ENCODE measurements at places on chromosomes 2 and 18.

DNA sequence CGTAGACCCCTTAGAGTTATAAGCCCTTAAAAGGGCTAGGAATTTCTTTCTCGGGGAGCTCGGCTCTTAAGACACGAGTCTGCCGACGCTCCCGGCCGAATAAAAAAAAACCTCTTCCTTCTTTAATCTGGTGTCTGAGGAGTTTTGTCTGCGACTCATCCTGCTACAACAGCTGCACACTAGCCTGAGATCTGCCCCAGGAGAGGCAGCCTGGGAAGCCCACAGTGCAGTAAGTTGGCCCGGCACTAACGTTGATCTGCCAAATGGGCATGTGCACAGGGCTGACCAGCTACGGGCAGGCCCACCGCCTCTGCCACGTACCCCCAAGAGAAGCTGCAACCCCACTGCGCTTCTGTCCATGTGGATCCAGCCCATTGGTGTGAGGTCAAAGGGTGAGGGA is 8.4 kb upstream of the LIMS2 start:
- DNase-seq, result no peak
- H3K4me3 ChIP-seq, result no peak overlapping the region
- no peaks in the 10 kb centered on the region for H3K36me3 ChIP-seq
- no peak overlapping the region for H3K27ac ChIP-seq
- H3K4me1 ChIP-seq, result no peaks in the 10 kb centered on the region
- H3K27me3 ChIP-seq, result peaks cover 10% of the 10 kb centered on the region

GRCh38 chr2:38598991-38599295 is 3.8 kb downstream of the HNRNPLL start:
- H3K27ac ChIP-seq, result peak overlapping the region; percentile 93
- H3K27me3 ChIP-seq, result no peaks in the 10 kb centered on the region
- H3K36me3 ChIP-seq, result peaks cover 55% of the 10 kb centered on the region

DNA sequence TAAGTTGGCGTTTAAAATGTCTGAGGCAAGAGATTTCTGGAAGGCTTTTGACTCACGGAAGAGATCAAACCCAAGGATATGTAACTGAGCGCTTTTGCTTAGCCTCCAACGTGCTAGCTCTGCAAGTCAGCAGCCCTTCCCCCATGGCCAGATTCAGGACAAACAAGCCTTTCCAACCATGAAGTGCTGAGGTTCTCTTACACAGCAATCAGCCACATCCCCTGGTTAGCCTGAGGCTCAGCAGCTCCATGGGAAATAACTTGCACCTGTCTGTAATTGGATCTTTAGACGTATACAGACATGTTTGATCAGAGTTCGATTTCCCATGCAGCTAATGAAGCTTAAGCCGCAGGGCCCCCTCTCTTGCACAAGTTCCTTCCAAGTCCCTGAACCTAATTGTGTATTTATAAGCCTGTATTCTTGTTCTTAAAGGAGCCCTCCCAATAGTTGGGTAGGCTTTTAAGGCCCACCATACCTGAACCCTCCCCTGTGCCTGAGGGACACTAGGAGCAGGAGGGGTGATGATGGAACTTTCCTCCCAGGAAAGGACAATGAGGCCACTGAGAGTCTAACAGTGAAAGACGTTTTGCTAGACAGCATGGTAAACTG is 2.1 kb upstream of the TMEM131 start:
- H3K27ac ChIP-seq, result no peak overlapping the region
- peaks cover 24% of the 10 kb centered on the region for H3K4me1 ChIP-seq
- H3K27me3 ChIP-seq, result no peaks in the 10 kb centered on the region
- H3K36me3 ChIP-seq, result peaks cover 4% of the 10 kb centered on the region

- no peak overlapping the region for H3K4me3 ChIP-seq
- DNase-seq, result no peak
- no peaks in the 10 kb centered on the region for H3K36me3 ChIP-seq
- H3K27me3 ChIP-seq, result no peaks in the 10 kb centered on the region
Observed at GRCh38 chr2:49827366-49827765, 673.1 kb upstream of the FSHR start.

DNA sequence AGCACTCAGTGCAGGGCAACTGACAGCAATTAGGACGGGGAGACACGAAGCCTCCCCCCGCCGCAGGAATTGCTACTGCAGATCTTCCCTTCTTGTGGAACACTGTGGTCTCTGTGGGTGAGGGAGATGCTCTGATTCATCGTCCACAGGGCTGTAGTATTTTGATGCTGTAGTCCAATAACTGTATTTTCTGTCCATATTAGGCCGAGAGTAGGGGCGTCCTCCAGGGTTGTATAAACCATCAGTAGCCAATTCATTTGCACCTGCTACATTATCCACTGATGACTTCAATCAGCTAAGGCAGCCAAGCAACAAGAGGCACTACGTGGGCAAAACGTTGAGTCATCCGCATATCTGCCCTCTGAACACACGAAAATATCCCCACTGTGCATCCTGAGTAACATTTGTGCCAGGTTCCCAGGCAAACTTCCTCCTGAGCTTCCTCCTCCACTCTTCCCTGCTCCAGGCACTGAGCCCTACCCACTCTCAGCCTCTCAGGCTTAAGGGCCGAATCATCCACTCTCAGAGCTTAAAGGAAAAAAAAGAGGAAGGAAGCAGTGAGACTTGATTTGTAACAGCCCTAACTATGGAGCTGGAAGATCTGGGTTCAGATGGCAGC is 62.1 kb downstream of the LBH start:
- no peaks in the 10 kb centered on the region for H3K27me3 ChIP-seq
- H3K36me3 ChIP-seq, result no peaks in the 10 kb centered on the region
- H3K27ac ChIP-seq, result no peak overlapping the region
- H3K4me1 ChIP-seq, result peaks cover 29% of the 10 kb centered on the region

DNA sequence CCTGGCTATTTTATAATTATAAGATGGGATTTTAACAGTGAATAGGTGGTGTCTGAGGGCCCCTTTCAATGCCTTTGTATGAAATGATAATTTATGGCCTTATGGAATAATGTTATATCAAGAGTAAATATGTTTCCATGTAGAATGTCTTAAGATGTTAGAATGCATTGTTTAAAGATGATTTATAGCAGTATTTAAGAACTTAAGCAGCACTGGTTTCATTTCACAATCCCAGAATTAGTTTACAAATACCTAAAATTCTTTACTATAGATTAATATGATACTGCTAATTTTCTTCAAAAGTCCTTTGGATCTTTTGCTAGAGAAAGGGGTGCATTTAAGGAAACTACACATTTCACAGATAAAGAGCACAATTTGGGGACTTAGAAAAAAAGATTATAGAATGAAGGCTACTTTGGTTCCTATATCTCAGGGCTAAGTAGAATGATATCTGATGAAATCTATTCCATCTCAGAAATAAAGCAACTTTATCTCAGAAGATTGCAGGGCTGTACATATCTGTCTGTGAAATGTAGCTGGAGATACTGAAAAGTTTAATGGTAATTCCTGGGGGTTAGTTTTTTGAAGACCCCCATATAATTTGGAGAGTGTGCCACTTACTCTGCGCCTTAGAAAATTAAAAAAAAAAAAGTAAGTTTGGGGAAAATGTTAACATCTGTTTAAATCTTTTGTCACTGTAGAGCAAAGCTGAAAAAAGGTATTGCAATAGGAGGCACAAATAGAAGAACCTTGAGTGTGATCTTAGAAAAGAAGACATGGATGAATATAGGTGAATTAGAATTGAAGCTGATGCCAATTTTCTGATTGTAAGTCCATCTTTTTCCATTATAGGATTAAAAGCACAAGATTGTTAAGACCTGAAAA is 123.4 kb downstream of the GULP1 start:
- H3K27ac ChIP-seq, result no peak overlapping the region
- H3K36me3 ChIP-seq, result no peaks in the 10 kb centered on the region
- H3K27me3 ChIP-seq, result no peaks in the 10 kb centered on the region
- H3K4me3 ChIP-seq, result no peak overlapping the region
- H3K4me1 ChIP-seq, result no peaks in the 10 kb centered on the region

- H3K4me1 ChIP-seq, result no peaks in the 10 kb centered on the region
- peaks cover 14% of the 10 kb centered on the region for H3K27me3 ChIP-seq
- DNase-seq, result no peak
- H3K4me3 ChIP-seq, result no peak overlapping the region
- no peaks in the 10 kb centered on the region for H3K36me3 ChIP-seq
Observed at GRCh38 chr2:204255526-204255925, 289.7 kb upstream of the PARD3B start.

DNA sequence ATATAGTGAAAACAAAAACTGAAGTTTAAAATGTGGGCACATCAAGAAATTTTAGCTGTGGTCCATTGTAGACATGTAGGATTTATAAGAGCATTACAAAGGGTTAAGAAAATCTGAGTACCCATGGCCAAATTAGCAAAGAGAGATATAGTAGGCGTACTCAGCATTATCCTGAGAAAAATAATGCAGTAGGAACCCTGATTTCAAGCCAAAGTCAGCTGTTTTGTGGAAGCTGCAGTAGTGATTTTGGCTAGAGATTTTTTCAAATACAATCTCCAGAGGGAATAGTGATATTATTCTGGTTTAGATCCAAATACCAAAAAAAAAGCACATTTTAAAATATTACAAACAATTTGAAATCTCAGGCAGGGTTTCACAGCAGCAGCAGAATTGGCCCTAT is 450.9 kb downstream of the FBXO15 start:
- H3K27ac ChIP-seq, result no peak overlapping the region
- H3K4me1 ChIP-seq, result no peaks in the 10 kb centered on the region
- no peak for DNase-seq
- no peak overlapping the region for H3K4me3 ChIP-seq
- no peaks in the 10 kb centered on the region for H3K27me3 ChIP-seq

DNA sequence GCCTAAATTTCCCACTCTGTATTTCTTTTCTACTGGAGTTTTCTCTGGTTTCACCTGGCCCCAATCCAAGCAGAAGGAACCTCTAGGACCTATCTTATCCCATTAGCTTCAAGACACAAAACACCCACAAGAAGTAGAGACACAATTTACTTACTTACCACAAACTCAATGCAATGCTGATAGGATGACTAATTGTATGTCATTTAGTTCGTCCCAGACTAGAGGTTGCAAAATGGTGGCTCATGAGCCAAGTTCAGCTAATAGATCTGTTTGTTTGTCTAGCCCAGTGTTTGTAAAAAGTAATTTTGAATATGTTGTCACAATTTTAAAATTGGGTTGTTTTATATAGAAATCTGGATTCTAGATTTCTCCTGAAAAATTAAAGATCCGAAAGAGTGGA is 34.7 kb upstream of the ZSWIM2 start:
- no peaks in the 10 kb centered on the region for H3K27me3 ChIP-seq
- H3K4me1 ChIP-seq, result no peaks in the 10 kb centered on the region
- no peak overlapping the region for H3K4me3 ChIP-seq
- no peak overlapping the region for H3K27ac ChIP-seq

DNA sequence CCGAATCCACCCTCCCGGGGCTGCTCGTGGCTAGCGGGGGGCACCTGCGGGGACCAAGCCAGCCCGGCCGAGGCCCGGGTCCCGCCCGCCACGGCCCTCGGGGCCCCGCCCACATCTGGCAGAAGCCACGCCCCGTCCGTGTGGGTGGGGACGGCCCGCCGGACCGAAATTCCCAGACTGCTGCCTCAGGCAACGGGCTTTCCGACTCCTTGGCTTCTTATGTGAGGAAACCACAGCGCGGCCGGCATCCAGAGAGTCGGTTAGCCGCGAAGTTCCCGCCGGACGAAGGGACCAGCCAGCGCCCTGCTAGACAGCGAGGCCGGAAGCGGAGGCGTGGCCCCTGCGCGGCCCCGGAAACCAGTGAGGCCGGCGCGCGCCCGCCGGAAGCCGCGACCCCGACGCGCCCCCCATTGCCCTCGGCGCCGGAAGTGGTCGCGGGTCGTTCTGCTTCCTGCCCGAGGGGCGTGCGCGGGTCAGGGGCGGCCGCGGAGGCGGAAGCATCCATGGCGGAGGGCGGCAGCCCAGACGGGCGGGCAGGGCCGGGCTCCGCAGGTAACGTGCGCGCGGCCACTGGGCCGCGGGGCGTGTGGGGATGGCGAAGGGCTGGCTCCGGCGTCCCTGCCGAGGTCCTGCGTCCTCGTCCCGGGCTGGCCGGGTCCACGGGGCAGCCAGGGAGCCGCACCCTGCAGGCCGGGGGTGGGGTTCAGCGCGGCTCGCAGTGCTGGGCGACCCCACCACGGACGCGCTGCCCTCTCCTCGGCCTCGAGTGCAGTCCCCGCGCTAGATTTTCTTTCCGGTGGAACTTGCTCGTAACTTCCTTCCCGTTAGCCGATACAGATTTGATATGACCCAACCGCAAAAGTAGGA is at the start of gene ASB1:
TSS of gene ASB1 (plus strand) at position 360 of the 867 bp plus-strand sequence. CDS start at position 504, 144 bp downstream.
- H3K4me3 ChIP-seq, result peak within 1 kb of the TSS; percentile 93
- H3K36me3 ChIP-seq, result peaks cover 41% of the 10 kb centered on the region
- H3K4me1 ChIP-seq, result peaks cover 49% of the 10 kb centered on the region
- peak; percentile 94 for DNase-seq
- no peaks in the 10 kb centered on the region for H3K27me3 ChIP-seq

DNA sequence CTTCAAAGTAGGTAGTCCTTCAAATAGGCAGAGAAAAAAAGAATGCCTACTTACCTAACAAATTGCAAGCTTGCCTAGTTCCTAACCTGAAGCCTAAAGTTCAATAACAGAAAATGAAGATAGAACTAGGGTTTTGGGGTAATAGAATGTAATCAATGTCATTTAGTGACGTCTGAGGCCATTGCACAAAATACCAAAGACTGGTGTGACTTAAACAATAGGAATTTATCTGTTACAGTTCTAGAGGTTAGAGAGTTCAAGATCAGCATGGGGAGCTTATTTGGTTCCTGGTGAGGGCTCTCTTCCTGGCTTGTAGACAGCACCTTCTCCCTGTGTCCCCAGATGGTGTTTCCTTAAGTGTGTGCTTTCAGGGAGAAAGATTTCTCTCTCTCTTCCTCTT is 4.7 kb upstream of the NPC1 start:
- H3K4me3 ChIP-seq, result no peak overlapping the region
- H3K4me1 ChIP-seq, result peaks cover 15% of the 10 kb centered on the region
- H3K27ac ChIP-seq, result no peak overlapping the region
- no peaks in the 10 kb centered on the region for H3K27me3 ChIP-seq

- H3K27ac ChIP-seq, result no peak overlapping the region
- H3K4me3 ChIP-seq, result no peak overlapping the region
- DNase-seq, result no peak
Observed at GRCh38 chr2:35447215-35447614, 908.4 kb upstream of the CRIM1 start.

- DNase-seq, result no peak
- no peaks in the 10 kb centered on the region for H3K4me1 ChIP-seq
- H3K27me3 ChIP-seq, result peaks cover 10% of the 10 kb centered on the region
- no peaks in the 10 kb centered on the region for H3K36me3 ChIP-seq
- no peak overlapping the region for H3K27ac ChIP-seq
- no peak overlapping the region for H3K4me3 ChIP-seq
Observed at GRCh38 chr2:223007531-223007930, 44.5 kb upstream of the KCNE4 start.

GRCh38 chr2:10169053-10169578 is 46.6 kb downstream of the RRM2 start:
- peaks cover 19% of the 10 kb centered on the region for H3K36me3 ChIP-seq
- no peaks in the 10 kb centered on the region for H3K4me1 ChIP-seq

GRCh38 chr18:38981389-38981788 is 1415.8 kb upstream of the CELF4 start:
- no peaks in the 10 kb centered on the region for H3K4me1 ChIP-seq
- DNase-seq, result no peak
- H3K27ac ChIP-seq, result no peak overlapping the region
- H3K27me3 ChIP-seq, result no peaks in the 10 kb centered on the region
